CD4-positive, alpha-beta T cell (primary cell): ENCODE measurements at places on chromosomes 5 and 9. TPM values are rescaled to one million over a fixed set of nuclear protein-coding genes. Genes with fewer than 3 reads are reported as not detected.

ARSB gene
- 4.4 TPM for total RNA-seq

GRCh38 chr5:76513476-76513875 is 109.7 kb downstream of the F2RL2 start:
- H3K4me1 ChIP-seq: no peaks in the 10 kb centered on the region
- no peak for DNase-seq
- no peak overlapping the region for H3K27ac ChIP-seq

DNA sequence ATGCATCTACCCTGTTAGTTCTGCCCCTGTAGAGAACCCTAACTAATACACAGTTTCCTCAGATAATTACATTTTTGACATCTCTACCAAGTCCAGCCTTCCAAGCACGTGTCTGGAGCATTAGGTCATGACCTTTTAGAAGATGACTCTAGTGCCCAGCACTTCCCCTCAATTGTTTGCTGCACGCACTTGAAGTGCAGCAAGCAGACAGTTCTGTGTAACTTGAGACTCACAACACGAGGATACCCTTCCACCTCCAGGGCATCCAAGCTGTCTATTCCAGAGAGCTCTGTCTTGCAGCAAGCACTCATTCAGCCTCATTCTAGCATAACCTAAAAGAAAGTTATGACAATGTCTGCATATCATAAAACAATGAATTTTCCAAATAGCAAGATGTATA is 1410.5 kb upstream of the CDH18 start:
- DNase-seq: no peak
- no peaks in the 10 kb centered on the region for H3K27me3 ChIP-seq
- no peak overlapping the region for H3K4me3 ChIP-seq
- no peaks in the 10 kb centered on the region for H3K36me3 ChIP-seq
- H3K4me1 ChIP-seq: no peaks in the 10 kb centered on the region

DNA sequence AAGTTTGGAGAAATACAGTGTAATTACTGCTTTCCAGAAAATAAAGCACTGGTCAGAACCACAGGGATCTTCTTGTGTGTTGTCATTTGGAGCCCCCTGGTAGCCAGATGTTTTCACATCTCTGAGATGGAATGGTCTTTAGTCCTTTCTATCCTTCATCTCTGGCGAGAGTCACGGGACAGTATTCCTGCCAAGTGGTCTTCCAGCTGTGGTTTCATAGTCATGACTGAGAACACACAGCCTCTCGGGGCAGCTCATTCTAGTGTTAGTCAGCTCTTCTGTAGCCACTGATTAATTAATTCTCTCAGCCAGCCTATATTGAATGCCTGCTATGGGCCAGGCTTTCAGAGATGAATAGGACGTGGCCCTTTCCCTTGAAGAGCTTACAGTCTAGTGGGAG is 34.1 kb downstream of the HMGXB3 start:
- no peak for DNase-seq
- H3K27ac ChIP-seq: no peak overlapping the region
- no peaks in the 10 kb centered on the region for H3K4me1 ChIP-seq
- H3K27me3 ChIP-seq: no peaks in the 10 kb centered on the region
- peaks cover 97% of the 10 kb centered on the region for H3K36me3 ChIP-seq

DNA sequence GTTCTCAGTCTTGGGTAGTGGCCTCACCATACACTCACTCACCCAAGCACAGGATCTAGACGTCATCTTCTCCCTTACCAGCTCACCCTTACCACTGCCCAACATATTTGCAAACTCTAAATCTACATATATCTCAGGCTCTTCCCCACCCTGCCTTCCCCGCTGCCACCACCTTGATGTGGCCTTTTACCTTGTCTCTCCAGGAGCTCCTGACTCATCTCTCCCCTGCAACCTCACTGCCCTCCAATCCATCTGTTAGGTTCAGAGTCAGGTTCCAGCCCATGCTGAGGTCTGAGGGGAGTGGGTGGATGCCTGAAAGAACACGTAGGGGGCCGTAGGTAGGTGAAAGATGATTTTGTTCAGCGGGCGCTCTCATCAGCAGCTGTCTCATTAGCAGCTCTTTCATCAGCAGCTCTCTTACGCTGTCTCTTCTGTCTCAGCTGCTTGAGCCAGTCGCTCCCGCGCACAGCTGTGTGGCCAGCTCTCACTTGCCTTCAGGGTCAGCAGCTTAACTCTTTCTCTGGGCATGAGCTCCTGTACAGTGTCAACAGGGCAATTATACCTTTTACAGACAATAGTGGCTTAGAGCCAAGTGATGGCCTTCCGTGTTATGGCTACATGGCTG is 23.1 kb upstream of the CKMT2 start:
- no peak overlapping the region for H3K4me3 ChIP-seq
- H3K27me3 ChIP-seq: no peaks in the 10 kb centered on the region
- no peak overlapping the region for H3K27ac ChIP-seq
- DNase-seq: no peak
- H3K36me3 ChIP-seq: peaks cover 49% of the 10 kb centered on the region
- no peaks in the 10 kb centered on the region for H3K4me1 ChIP-seq

DNA sequence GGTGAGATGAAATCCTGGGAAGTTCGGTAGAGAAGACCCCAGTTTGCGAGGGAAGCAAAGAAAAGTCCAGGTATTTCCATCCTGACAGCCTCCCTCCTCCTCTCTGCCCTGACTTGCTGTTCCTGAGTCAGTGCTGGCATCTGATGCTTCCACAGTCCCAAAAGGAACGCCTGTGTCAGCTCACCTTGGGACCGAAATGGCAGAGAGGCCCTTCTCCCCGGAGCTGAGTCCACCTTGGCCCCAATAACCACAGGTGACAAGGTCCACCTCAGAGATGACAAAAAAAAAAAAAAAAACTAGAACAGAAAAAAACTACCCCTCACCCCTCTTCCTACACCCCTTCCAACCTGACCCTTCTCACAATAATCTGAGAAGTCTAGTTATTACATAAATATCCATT is 31.6 kb downstream of the SLC6A7 start:
- DNase-seq: no peak
- H3K4me1 ChIP-seq: peaks cover 4% of the 10 kb centered on the region
- no peak overlapping the region for H3K4me3 ChIP-seq
- H3K36me3 ChIP-seq: no peaks in the 10 kb centered on the region

FOXD4L6 gene
- not detected for total RNA-seq

GRCh38 chr5:61385627-61386026 is 53.6 kb downstream of the ZSWIM6 start:
- no peak overlapping the region for H3K27ac ChIP-seq
- no peak for DNase-seq
- H3K36me3 ChIP-seq: no peaks in the 10 kb centered on the region
- H3K27me3 ChIP-seq: no peaks in the 10 kb centered on the region

- H3K27me3 ChIP-seq: no peaks in the 10 kb centered on the region
- no peak overlapping the region for H3K4me3 ChIP-seq
- no peak overlapping the region for H3K27ac ChIP-seq
- no peak for DNase-seq
Measured at GRCh38 chr5:12322042-12322441, 417.8 kb upstream of the CTNND2 start.

DNA sequence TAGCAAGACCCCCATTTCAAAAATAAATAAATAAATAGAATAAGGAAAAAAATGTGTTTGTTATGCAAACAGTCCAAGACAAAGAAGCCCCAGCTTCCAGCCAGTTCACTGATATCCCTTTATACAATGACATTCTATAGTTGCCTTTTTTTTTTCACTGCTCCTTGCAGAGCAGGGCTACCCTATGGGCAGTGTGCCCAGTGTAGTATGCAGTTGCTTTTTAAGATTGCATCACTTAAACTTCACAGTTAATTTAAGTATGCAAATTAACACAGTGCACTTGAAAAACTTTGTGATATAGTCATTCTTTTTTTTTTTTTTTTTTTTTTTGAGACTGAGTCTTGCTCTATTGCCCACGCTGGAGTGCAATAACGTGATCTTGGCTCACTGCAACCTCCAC is 40.8 kb upstream of the ARRDC3 start:
- H3K4me3 ChIP-seq: no peak overlapping the region
- DNase-seq: no peak
- H3K4me1 ChIP-seq: no peaks in the 10 kb centered on the region
- no peaks in the 10 kb centered on the region for H3K27me3 ChIP-seq

DNA sequence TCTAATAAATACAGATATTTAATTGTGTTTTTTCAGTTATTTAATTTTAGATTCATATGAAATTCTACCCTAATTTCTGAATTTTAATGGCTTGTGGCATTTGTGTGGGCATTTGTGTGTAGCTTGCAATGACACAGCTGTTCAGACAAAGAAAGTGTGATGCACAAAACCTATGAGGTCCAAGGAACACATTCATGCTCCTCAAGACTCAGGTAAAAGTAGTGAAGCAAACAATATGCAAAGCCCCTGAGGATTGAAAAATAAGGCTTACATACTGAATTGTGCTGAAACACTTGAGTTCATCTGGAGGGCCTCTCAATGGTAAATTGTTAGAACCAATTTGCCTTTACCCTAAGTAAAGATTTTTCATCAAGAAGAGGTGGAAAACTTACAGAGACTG is 28.1 kb downstream of the IL7R start:
- peaks cover 18% of the 10 kb centered on the region for H3K4me1 ChIP-seq
- H3K27ac ChIP-seq: no peak overlapping the region
- no peaks in the 10 kb centered on the region for H3K27me3 ChIP-seq
- no peak overlapping the region for H3K4me3 ChIP-seq

DNA sequence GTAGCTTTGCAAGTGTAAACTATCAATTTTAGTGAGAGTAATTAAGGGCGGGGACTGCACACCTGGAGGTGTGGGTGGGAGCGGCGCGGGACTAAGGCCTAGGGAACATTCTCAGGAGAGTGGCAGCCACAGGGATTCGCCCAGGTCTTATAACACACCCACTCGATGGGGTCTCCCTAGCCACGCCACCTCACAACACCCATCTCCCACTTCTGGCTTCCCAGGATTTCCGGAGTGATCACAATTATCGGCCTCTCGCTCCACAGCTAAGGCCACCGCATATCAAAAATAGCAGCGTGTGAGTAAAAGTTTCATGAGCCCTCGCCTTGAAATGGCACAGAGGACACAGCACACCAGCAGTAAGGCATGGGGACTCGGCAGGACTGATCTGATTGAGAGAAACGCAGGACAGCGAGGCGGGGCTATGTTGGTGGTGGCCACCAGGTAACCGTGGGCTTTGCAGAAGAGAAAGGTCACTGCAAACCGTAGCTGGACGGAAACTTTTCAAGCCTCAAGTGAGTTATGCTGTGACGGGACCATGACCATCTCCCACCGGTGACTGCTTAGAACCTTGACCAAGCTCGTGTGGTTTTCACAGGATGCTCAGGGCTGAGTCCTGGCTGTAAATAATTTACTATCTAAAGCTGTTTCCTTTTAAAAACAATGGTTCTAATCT is 1.1 kb upstream of the LPAR1 start:
- no peak overlapping the region for H3K4me3 ChIP-seq
- peaks cover 2% of the 10 kb centered on the region for H3K4me1 ChIP-seq
- no peak overlapping the region for H3K27ac ChIP-seq
- H3K27me3 ChIP-seq: peaks cover 13% of the 10 kb centered on the region
- H3K36me3 ChIP-seq: no peaks in the 10 kb centered on the region
- no peak for DNase-seq

PROB1 gene
- total RNA-seq: 0.41 TPM

LEAP2 gene
- 0.30 TPM for total RNA-seq

DNA sequence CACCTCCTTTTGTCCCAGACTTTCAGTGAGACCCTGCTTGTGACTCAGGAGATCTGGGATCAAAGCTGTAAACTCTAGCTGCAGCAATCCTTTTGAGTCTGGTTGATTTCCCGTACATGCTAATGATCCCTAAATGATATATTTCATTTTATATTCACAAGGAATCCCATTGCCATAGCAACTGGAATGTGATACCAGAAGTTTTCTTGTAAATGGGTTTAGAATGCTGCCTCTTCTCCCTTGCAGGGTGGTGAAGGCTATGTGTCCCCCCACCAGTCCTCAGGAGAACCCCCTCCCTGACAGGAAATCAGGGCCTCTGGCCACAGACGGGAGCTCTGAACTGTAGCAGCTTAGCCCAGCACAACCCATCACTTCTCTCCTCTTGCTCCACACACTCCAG is 215.0 kb downstream of the FSTL4 start:
- H3K27ac ChIP-seq: no peak overlapping the region
- H3K4me3 ChIP-seq: no peak overlapping the region
- no peaks in the 10 kb centered on the region for H3K36me3 ChIP-seq
- no peak for DNase-seq
- peaks cover 6% of the 10 kb centered on the region for H3K4me1 ChIP-seq

- no peaks in the 10 kb centered on the region for H3K36me3 ChIP-seq
- H3K27ac ChIP-seq: no peak overlapping the region
- no peak for DNase-seq
- no peaks in the 10 kb centered on the region for H3K27me3 ChIP-seq
- H3K4me1 ChIP-seq: no peaks in the 10 kb centered on the region
Measured at GRCh38 chr9:86061972-86062739, 37.2 kb downstream of the GOLM1 start.

RELL2 gene
- total RNA-seq: 11.4 TPM
